Central memory CD4-positive, alpha-beta T cell (primary cell): ENCODE measurements at places on chromosomes 4 and X.

DNA sequence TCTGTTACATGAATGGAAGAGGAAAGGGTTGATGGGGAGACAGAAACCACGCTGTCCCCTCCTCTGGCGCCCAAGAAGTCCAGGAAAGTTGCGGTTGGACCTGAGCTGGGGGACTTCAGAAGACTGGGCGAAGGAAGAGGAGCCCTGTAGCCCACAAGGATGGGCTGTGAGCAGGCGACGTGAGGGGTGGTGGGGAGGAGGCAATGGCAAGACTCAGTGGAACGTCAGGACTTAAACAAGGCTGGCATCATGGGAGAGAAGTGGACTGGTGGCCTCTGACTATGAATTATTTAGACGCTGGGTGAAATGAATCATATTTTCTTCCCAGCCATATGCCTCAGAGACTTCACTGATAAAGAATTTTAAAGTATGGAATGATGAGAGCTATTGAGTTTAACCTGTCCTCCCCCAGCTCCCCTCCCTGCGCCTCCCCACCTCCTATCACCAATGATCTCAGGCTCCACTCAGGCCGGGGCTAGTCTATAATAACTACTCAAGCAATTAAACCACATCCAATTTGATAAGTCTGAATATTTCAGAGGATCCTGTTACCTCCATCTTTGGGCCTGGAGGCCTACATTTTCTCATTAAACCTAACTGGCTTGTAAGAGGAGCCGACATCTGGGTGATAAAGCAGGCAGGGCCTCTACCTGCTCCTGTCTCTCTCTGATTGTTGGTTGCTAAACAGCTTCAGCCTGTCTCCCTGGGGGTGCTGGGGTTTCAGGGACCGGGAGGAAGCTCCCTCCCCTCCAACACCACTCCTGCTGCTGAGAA, 63.6 kb downstream of the SMIM20 start:
- DNase-seq: no peak

- no peak for DNase-seq
Observed at GRCh38 chr4:98383431-98384106, 122.4 kb downstream of the RAP1GDS1 start.

GRCh38 chrX:18149454-18149853, 71.2 kb downstream of the BEND2 start:
- DNase-seq: no peak

GRCh38 chr4:8580321-8581093, at the start of gene GPR78:
Gene GPR78, plus strand, starts transcription at chr4:8580392. Its CDS starts 591 bp downstream, at chr4:8580983.
- DNase-seq: no peak

DNA sequence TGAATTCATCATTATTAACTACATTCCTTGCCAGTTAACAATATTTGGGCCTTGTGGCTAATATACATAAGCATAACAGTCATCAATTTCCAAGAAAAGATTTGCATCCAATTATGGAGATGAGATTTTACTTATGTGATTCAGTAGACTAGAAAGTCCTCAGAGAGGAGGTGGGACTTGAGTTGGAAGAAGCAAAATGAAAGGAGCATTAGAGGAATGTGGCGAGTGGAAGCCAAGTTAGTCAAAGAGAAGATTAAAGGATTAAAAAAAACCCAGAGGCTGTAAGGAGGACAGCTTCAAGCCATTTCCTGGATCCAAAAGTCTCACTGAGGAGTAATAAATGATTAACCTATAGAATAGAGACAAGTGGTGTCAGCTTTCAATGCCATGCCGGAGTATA, 1099.4 kb upstream of the IGFBP7 start:
- no peak for DNase-seq

DNA sequence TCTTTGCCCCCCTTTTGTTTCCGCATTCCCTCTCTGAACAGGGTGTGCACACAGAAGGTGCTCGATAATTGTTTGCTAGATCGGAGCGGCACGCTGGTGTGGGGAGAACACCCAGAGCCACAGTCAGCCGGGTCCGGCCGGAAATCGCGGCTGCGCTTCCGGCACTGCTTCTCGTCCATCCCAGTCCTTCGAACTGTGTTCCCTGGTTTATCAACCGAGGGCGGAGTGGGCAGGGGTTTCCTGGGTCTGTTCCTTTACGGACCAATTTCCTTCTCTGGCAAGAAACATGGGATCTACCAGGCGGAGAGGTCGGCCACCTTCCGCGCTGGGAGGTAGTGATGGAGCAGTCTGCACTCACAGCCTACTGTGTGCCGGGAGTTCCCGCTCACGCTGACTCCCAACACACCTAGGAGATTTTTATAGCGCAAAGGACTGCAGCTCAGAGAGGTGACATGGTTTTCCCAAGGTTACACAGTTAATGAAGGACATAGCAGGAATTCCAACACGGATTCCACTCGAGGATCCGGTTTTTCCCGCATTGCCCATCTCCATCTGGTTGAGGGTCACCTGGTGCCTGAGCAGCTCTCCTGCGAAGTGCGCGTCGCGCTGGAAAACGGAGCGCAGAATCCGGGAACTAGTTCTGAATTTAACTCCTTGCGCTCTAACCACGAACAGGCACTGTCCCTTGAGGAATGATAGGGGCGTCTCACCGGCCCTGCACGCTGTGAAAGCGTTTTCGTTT, 6.8 kb downstream of the MSX1 start:
- no peak for DNase-seq
